ENCODE measurements at places on chromosomes 1 and 21.

DNA sequence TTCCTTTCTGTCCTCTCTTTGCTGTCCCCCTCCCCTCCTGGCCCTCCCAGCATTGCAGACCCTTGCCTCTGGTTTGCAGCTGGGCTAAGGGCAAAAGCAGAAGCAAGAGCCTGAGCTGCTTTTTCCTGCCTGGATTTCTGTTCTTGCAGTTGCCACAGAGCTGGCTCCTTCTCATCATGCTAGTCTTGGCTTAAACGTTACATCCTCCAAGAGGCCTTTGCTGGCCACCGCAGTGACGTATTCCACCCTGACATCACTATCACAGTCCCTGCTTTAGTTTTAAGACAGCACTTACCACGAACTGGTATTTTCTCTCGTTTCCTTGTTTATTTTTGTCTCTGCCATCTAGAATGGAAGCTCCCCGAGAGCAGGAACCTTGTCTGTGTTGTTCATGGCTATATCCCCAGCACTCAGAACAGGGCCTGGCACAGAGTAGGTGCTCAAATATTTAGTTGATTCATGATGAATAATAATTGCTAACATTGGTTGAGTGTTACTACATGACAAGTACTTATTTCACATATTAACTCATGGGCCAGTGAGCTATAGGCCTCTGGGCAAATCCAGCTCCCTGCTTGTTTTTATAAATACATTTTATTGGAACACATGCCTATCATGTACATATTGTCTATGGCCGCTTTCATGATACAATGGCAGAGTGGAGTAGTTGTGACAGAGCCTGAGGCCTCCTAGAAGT lies 13.2 kb upstream of the CSF1 start:
- no peak for DNase-seq

DNA sequence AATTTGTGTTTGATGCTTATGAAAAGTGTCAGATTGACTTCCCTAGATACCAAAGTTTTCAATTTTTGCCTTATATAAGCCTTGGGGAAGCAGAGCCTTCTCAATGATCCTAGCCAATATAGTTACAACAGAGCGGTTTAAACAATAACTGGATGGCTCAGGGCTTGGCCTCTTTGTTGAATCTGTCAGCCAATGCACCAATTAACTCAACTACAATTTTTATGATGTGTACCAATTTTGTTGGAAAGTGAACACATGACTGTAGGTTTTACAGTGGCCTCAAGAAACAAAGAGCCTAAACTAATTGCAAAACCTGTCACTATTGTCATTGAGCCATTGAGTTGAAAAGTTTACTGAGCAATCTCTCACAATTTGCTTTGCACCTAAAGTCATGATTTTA lies 71.6 kb upstream of the RGS18 start:
- DNase-seq, result no peak

- no peak for DNase-seq
These were observed 48.8 kb upstream of the GJA5 start for GRCh38 chr1:147809236-147809635.

GRCh38 chr1:205576805-205577761 lies 54.7 kb downstream of the ELK4 start:
- no peak for DNase-seq

GRCh38 chr1:47380699-47381098 lies 35.4 kb upstream of the FOXE3 start:
- no peak for DNase-seq

- no peak for DNase-seq
These were observed 2.0 kb downstream of the QSOX1 start for GRCh38 chr1:180156631-180157091.

DNA sequence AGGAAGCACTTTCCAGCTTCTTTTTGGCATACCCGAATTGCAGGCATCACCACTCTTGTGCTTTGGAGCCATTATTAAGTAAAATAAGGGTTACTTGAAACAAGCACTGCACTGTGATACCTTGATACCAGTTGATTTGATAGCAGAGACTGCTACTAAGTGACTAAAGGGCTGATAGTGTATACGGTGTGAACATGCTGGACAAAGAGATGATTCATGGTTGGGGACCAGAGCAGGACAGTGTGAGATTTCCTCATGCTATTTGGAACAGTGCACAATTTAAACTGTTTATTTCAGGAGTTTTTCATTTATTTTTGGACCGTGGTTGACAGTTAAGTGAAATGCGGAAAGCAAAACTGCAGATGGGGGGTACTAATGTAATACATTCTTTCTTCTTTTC lies 9.9 kb downstream of the RPS27 start:
- no peak for DNase-seq

DNA sequence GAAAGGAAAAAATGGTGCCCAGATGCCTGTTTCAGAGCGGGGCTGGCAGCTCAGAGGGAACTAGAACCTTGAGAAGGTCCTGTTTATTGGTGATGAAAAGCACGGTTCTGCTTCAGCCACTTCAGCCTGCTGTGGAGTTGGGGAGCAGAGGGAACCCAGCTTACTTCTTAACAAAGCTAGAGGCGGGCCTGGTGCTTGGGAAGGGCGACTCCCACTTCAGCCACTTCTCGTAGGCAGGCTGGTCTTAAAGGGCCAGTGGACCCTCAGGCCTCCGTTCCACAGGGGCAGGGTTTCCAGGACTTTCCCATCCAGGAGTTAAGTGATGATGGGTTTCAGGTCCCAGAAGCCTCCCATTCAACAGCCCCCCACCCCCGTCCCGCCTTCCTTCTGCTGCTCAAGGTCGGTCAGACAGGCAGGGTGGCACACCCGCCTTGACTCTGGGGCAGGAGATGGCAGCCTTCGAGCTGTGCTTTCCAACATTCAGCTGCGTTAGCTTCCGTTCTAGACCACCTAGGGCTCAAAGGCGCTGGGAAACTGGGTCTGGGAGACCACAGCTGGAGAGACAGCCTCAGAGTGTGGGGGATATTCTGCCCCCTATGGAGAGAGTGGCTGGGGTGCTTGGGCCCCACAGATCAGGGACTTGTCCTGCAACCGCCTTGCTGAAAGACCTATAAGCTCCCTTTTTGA lies 3.4 kb downstream of the RUNX3 start:
- no peak for DNase-seq

GRCh38 chr1:114369930-114370329 lies 141.1 kb downstream of the TRIM33 start:
- no peak for DNase-seq

- DNase-seq, result no peak
These were observed 134.3 kb downstream of the ZP4 start for GRCh38 chr1:237756304-237756967.

DNA sequence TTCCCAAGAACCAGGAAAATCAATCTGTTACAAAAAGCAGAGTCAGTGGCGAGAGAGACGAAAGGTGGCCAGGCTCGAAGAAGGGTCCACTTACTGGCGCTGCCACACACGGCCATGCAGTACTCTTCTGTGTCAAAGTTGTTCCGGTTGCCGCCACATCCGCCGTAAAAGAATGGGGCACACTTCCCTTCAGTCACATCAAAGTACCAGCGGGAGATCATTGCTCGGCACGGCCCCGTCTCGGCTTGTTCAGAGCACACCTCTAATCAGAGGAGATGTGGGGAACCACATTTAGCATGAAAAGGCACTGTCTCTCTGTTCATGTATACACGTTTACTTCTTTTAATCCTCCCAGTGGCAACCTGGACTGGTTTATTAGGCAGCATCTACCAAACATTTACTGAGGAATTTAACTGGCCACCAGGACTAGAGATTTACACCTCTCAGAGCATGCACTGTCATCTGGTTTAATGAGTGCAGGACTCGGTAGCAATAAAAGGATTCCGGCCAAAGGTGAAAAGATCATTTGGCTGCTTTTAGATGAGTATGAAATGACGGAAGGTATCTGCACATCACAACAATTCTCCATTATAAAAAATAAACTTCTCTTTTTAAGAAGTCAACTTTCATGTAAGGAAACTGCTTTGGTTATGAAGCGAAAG lies 170.5 kb downstream of the APP start:
- DNase-seq, result no peak

DNA sequence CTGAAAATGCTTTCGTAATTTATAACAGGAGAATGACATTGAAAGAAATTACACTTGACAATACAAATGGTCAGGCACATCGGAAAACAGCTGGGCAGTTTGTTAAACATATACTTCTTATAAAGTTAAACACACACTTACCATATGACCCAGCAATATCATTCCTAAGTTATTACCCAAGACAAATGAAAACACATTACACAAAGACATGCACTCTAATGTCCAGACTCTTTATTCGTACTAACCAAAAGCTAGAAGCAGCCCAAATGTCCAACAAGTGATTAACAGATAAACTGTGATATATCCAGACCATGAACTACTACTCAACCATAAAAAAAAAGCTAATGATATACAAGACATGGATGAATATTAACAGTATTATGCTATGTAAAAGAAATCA lies 8.5 kb downstream of the AKT3 start:
- no peak for DNase-seq

DNA sequence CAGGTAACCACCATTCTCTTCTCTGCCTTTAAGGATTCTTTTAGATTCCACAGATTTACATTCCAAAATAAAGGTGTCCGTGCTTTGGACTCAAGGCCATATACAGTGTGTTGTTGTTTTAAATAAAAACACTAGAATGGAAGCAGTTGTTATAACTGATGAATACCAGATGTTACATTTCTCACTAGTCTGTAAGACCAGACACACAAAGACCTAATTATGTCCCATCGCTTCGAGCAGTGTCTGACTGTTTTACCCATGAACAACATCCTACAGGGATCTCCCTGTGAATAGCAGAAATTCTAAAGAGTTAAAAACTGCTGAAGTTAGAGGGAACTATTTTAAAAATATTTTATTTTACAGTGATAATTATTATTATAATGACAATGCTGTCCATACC lies 574.7 kb upstream of the ZP4 start:
- no peak for DNase-seq

- no peak for DNase-seq
These were observed 9.9 kb downstream of the KCNJ15 start for GRCh38 chr21:38266732-38267131.

DNA sequence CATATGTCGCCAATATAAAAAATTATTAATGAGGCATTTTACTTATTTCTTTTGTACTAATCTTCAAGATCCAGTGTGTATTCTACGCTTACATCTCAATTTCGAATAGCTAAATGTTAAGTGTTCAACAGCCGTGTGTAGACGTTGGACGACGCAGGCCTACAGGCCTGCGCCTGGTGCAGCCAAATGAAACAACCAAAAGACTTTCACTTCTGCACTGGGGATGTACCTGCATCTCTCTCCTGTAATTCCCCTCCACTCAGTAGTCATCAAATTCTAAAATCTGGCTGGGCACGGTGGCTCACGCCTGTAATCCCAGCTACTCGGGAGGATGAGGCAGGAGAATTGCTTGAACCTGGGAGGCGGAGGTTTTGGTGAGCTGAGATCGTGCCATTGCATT lies 76.8 kb upstream of the HNRNPU start:
- no peak for DNase-seq

GRCh38 chr1:119081700-119082099 lies 58.8 kb downstream of the WARS2 start:
- no peak for DNase-seq

- DNase-seq, result no peak
These were observed 69.7 kb upstream of the USP24 start for GRCh38 chr1:55284856-55285255.

DNA sequence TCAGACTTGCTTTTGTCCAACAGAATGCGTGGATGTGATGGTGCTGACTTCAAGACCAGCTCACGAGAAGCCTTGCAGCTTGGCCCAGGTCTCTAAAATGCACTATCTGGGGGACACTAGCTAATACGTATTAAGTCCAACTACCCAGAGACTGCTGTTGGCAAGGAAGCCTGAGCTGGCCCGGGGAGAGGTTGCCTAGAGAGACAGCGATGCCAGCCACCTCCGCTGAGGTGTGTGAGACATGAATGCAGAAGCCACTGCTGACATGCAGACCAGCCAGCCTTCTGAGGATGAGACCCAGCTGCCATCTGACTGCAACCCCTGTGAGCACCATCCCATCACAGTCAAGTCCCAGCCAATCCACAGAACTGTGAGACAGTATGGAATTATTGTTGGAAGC lies 32.5 kb downstream of the THAP3 start:
- no peak for DNase-seq

DNA sequence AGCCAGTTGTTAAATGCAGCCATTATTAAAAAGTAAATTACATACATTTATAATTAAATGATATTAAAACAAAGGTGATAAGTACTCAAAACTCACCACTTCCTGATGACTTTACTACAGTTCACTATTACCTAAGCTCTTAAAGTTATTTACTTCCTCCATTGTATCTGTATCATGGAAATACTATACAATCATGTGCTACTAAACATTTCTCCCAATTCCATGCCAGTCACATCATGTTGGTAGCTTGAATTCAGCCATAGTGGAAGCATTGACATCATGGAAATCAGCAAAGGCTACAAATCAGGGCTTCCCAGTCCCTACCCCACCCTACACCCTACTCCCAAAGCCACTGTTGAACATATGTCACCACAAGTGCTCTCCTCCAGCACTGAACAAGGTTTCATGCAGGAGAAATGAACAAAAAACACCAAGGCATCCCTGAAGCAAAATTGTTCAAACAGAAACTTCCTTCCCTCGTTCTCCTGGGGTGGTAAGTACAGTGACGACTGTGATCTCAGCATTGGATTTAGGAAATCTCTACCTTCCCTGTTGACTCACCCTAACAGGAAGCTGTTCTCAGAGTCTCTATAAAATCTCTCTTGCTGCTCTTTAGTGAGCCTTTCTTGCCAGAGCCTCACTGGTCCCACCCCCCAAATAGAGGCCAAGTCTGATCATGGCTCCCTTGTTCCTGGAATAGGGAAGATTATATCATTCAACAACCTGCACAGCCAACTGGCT lies 12.7 kb downstream of the VSIG8 start:
- no peak for DNase-seq

DNA sequence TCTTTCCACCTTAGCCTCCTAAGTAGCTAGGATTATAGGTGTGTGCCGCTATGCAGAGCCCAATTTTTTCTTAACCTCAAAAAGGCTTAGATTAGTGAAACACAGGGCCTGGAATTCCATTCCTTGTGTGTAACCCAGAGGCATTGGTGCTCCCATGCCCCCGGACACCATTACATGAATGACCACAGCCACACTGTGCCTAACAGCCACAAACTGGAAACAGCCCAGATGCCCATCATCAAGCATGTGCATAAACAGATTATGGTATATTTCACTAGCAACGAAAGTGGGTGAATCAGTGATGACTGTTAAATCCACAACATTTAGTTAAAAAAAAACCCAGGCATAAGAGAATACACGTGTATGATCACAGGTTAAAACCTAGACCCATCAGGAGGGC lies 24.4 kb downstream of the ADAM30 start:
- DNase-seq, result no peak

DNA sequence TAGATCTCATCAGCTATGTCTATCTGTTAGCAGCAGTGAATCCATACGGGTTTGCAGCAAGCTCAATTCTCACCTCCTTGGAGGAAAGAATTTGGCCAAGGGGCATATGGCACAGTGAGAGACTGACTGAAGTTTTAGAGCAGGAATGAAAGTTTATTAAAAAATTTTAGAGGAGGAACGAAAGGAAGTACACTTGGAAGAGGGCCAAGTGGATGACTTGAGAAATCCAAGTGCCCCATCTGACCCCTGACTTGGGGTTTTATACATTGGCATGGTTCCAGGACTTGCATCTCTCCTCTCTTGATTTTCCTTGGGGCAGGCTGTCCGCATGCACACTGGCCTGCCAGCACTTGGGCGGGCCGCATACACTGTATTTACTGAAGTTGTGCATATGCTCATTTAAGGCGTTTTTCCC lies 9.2 kb upstream of the OSBPL9 start:
- DNase-seq, result no peak

- no peak for DNase-seq
These were observed 1.3 kb upstream of the EFNA3 start for GRCh38 chr1:155077346-155077745.
